ENCODE measurements at places on chromosomes 16 and 17.

GRCh38 chr17:37826497-37827430 lies 81.9 kb upstream of the HNF1B start:
- no peak for DNase-seq

- no peak for DNase-seq
These were observed 720 bp downstream of the METRN start for GRCh38 chr16:715477-716199.

GRCh38 chr17:8965394-8966168 lies at the start of gene PIK3R5:
TSS of gene PIK3R5 (minus strand) at chr17:8965707. CDS start at chr17:8911494, 54,213 bp downstream.
- peak; percentile 39 for DNase-seq

DNA sequence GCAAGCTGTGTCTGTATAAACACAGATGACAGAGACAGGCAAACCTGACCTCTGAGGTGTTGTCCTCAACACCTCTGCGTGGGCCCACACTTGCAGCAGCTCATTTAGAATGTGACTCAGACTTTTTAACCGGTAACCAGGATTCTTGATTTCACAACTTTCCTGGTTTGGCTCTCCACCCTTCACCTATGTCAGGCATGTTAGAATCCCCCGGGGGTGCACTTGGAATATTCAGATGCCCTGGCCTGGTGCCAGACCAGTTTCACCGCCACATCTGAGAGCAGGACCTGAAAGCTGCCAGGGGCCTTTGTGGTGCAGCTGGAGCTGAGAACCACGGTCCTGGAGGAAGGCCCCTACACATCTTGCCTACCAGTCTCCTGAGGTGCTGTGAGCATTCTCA lies 4.8 kb downstream of the DHODH start:
- no peak for DNase-seq

- no peak for DNase-seq
These were observed 2.8 kb downstream of the MED13 start for GRCh38 chr17:62062302-62062701.

GRCh38 chr17:4341616-4341977 lies 24.9 kb downstream of the UBE2G1 start:
- no peak for DNase-seq

Measured in NT2/D1 (cell line).